ENCODE measurements at places on chromosomes 4 and X. TPM values are rescaled to one million over a fixed set of nuclear protein-coding genes. Genes with fewer than 3 reads are reported as not detected.

Gene OTUD6A
- not detected for total RNA-seq

Gene GNRHR
- not detected for total RNA-seq

Gene GPR143
- not detected for total RNA-seq

Gene CFP
- total RNA-seq = not detected

Gene MAGEE1
- 0.15 TPM for total RNA-seq

Gene ABCG2
- 11.9 TPM for total RNA-seq

Gene GNPDA2
- 29.5 TPM for total RNA-seq

Gene CITED1
- not detected for total RNA-seq

Gene FAM47E
- not detected for total RNA-seq

Gene NSG1
- 0.20 TPM for total RNA-seq

Gene MAGEA10
- total RNA-seq = 3.9 TPM

Gene PDE6B
- total RNA-seq = not detected

Gene SPARCL1
- 0.07 TPM for total RNA-seq

Gene RNF212
- 25.2 TPM for total RNA-seq

Gene CXCL9
- not detected for total RNA-seq

Gene ENPEP
- 0.15 TPM for total RNA-seq

Gene HSD17B13
- total RNA-seq = not detected

Gene FNIP2
- total RNA-seq = 15.2 TPM

Gene CYTL1
- 180 TPM for total RNA-seq

Gene TMPRSS11F
- total RNA-seq = not detected

Gene HERC5
- 59.8 TPM for total RNA-seq

Gene VSIG1
- total RNA-seq = 0.15 TPM

Gene SCML2
- total RNA-seq = 4.0 TPM

Gene FAM236C
- total RNA-seq = not detected

Gene HDX
- 6.3 TPM for total RNA-seq

Gene WDFY3
- total RNA-seq = 12.2 TPM

Gene CXCL3
- total RNA-seq = 0.81 TPM

Gene HSFX4
- total RNA-seq = not detected

Gene ANOS1
- 0.22 TPM for total RNA-seq

Gene NUDT10
- total RNA-seq = not detected

All from M059J (cell line).